EH (cell line): ENCODE measurements at places on chromosomes 16 and 17.

DNA sequence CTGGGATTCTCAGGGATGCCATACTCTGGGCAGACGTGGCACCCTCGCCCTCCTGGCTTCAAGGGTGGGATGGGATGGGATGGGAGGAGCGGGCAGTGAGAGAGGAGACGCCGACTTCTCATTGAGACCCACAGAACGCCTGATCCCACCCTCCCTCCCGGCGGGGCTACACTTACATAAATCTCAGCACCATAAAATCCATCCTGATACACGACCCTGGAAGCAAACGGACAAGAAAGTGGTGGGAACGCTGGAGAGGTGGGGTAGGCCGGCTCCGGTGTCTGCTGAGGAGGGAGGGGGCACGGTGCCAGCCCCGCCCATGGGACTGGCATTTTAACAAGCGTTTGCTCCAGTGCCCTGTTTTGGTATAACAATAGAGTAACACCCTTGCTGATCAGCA is 21.9 kb downstream of the ENGASE start:
- no peak for DNase-seq

DNA sequence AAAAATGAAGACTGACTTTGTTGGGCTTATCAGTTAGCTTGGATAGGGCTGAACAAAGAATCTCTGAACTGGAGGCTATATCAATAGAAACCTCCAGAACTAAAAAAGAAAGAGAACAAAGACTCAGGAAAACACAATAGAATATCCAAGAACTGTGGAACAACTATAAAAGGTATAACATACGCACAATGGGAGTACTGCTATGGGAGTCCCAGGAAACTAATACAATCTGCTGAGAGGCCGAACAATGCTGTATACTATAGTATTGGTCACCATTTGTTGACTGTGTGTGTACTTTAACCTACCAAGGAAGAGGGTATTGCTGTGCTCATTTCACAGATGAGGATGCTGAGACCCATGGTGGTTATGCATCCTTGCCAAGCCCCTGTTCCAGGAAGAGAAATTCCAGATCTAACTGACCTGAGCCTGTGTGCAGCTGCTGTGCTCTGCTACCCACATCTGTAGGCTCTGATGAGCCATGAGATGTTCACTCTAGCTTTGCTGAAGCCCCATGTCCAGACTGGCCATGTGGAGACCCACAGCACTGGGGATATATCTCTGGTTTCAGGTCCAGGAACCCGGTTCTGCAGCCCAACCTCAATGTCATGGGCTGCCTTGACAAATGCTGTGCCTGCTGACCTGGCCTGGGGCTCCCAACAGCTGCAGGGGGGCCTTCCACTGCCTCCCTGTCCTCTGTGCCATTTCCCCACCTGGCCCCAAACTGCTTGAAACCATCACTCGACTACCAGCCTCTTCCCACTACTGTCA is 254.3 kb upstream of the TNRC6C start:
- no peak for DNase-seq

DNA sequence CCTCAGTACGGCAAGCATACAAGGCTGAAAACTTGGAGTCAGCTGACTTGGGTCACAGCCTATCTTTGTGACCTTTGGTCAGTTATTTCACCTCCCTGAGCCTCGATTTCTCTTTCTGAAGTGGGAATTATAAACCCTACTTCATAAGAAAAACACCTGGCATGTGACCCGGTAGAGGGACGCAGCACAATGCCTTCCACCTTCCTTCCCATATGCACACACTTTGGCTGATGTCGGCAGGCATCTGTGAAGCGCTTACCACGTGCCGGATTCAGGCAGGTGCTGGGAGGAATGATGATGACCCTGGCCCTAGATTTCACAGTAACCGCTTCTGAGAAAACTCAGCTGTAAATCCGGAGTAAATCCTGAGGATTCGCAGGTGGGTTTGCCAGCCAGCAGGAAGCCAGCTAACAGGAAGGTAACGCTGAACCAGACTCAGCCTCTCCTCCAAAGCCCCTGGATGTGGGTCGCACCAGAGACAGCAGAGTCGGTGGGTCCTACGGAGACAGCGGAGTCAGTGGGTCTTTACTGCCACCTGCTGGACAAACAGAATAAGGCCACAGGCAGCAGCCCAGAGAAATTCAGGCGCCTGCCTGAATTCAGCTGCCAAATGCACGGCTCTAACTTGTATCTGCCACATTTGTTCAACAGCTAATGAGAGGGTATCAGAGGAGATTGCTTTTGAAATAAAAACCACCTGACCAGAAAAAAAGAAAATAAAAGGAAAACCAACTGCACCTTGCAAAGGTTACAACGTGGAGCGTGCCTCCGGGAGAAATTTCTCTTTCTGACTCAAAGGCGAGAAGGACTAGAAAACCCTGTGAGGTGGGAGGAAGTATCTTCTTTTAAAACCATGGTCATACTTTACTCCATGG is 16.6 kb downstream of the COPRS start:
- peak; percentile 80 for DNase-seq

DNA sequence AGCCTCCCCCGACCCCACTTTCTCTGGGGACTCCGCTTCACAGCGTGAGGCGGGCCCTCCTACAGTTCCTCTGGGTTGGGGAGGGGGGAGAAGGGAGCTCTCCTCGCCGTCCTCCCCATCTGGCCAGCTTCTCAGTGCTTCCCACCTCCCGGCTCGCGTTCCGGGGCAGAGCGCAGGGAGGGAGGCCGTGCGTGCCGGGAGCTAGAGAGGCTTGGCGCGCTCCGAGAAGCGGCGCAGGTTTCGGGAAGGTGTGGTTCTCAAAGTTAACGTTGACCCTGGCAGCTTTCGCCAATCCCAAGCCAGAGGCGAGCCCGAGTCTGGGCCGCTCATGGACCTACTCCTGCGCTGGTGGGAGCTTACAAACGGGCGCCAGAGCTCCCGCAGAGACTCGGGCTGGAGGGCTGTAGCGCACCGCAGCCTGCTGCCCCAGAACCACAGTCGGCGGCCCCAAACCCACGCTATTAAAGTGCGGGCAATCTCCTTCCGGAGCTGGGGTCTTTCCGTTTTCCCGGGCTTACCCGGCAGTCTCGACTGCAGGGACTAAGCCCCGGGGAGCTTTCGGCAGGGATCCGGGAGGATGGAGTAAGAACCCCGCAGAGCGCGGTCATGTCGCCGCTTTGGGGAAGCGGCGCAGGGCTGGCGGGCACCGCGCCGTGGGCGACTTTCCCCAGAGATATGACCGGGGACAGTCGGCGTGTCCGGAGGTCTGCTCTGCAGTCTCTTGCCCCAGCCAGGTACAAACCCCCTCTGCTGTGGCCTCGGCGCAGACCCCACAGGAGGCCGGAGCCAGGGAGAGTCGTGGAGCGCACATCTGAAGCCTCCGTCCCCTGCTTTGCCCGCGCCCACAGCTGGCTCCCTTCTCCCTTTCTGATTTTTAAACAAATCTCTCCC is 787 bp downstream of the CDH11 start:
- DNase-seq: peak; percentile 41

GRCh38 chr16:667113-667779 is 686 bp upstream of the RHOT2 start:
- no peak for DNase-seq

- DNase-seq: peak; percentile 77
Measured at GRCh38 chr17:78179372-78179771, 7.5 kb downstream of the TK1 start.

GRCh38 chr16:29656688-29657523 is 6.1 kb upstream of the SPN start:
- DNase-seq: no peak

- DNase-seq: no peak
Measured at GRCh38 chr16:70157477-70158260, 15.9 kb upstream of the CLEC18C start.

DNA sequence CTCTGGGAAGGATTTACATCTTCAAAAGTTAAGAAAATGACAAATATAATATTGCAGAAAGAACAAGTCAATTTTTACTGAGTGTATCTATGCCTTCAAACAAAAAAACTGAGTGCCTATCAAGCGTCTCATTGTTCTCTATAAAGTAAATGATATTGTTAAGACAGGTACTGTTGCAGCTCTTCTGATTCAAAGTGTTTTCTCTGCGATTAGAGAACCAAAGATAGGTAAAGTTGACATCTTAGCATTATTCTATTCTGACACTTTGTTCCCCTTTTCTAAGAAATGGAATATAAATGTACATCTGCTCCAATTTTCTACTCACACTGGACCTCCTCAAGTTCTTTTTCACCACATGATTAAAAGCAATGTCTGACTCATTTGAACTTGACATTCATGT is 1317.7 kb downstream of the CDH11 start:
- DNase-seq: no peak

DNA sequence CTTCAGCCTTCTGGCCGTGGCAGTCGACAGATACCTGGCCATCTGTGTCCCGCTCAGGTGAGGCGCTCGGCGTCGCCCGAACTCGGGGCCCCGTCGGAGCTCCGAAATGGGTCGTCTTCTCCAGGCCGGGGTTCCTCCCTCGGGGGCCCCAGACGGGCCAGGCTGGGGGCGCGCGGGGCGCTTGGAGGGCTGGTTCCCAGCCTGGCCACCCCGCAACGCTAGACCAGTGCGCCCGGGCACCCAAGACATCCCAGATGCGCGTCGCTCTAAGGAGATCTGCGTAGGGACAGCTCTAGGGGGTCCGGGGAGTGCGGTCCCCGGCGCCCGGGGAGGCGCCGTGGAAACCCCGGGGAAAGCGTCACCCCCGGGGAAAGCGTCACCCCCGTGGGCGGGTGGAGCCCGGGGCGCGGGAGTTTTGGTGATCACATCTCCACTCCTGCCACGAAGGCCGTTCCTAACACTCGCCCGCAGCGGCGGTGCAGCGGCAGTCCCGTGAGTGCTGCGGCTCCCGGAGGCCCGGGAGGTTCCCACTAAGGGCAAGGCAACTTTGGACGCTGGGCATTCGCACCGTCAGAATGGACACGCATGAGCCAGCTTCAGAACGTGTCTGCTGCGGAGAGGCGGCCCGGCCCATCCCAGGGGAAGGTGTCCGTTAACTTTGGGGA is 729 bp downstream of the ADORA2B start:
- DNase-seq: peak; percentile 34

DNA sequence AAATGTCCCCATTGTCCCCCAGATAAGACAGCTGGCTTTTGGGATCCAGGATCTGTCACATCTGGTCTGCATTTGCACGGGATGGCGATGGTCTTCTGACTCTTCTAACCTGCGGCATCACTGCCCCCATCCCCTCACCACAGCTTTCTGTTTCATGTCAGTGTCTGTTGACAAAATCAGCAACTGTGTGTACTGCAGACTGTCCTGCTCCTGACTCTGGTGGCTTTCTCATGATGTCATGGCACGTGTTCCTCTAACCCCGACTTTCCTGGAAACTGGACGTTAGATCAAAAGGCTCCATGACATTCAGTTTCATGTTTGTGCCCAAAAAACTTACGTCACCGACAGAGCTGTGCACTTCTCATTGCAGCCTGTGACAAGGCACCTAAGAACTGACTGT is 30.1 kb upstream of the CPNE2 start:
- no peak for DNase-seq

GRCh38 chr17:72556944-72557826 is 436.4 kb downstream of the SOX9 start:
- DNase-seq: peak; percentile 68

- DNase-seq: no peak
Measured at GRCh38 chr16:50863644-50864144, 121.8 kb downstream of the CYLD start.

- DNase-seq: peak; percentile 91
Measured at GRCh38 chr16:970766-971581, at the start of gene LMF1. Gene LMF1 (minus strand): TSS chr16:970984. CDS start chr16:970980, 4 bp downstream.
